ENCODE measurements at places on chromosomes 1 and 21.

DNA sequence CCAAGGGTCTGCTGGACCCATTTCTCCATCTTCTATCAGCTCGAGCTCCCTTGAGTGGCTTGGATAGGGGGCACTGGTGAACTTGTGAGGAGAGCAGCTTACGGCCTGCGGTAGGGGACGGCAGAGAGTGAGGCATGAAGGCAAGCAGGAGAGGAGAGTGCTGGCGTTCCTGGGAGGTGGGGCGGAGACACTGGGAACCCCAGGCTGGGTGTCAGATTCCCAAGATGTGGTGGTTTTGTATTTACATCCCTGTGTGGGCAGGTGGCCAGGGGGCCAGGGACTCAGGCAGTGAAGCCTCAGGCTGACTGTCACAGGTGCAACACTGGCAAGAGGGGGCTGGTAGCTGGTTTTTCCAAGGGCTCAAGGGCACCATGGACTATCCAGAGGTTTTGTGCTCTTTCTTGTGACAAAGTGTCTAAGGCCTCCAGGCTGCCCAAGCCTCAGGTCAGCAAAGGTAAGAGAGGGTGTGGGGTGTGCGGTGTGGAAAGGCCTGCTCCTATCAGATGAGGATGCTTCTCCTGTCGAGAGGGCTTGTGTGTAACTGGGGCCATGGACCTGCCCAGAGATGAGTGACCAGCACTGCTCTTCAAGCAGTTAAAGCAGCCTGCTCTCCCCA, 45.1 kb upstream of the ROR1 start:
- no peak for DNase-seq

DNA sequence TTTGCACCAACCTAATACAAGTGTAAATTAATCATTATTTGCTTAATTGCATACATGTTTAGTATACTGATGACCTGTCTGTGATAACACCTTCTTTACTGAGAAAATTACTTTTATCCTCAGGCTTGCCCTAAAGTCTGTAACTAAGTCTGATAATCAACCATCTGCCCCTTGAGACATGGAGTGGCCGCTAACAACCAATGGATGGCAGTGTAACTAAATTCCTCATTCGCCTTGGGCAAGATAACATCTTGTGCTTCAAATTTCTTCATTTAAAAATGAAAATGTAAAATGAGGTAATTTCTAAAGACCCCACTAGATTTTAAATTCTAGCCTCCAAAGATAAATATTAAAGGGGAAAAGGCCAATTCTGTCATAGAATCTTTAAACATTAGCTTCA, 85.1 kb downstream of the ENAH start:
- DNase-seq, result no peak

- DNase-seq, result no peak
Measured at GRCh38 chr1:156681196-156681960, 4.2 kb upstream of the NES start.

DNA sequence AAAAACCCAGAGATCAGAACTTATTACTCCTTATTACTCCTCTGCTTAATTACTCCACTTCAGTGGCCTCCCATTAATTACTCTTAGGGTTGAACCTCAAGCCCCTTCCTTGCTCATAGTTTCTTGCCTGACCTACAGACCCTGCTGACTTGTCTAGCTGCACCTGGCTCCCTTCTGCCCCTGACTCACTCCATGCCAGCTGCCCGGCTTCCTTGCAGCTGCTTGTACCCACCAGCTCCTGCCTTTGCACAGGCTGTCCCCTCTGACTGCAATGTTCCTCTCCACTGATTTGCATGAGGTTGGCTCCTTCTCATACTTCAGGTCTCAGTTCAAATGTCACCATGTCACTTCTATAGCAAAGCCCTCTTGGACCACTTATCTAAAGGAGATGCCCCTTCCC, 1.9 kb upstream of the PTPRU start:
- DNase-seq, result no peak

- DNase-seq, result no peak
Measured at GRCh38 chr1:211610779-211611556, 32.0 kb upstream of the SLC30A1 start.

Data from iPS DF 6.9 (cell line).